ENCODE measurements at places on chromosomes 2 and 18.

GRCh38 chr2:229081411-229081810, 189.7 kb downstream of the PID1 start:
- DNase-seq, result no peak

DNA sequence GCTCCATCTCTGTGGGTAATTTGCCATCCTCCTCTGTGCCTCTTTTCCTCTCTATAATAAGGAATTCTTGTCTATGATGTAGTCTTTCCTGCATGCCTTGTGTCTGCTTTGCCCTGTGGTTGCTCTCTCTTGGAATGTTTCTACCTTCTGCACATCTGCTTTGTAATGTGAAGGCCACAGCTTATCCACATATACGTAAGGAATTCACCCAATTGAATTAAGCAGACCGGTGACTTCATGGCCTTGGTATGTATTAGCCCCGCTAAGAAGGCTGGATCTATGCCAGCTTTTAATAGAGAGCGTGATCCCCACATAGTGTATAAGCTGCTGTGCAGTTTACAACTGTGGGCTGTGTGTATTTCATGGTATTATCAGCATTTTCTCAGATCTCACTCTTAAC, 274.7 kb downstream of the RNF144A start:
- no peak for DNase-seq

DNA sequence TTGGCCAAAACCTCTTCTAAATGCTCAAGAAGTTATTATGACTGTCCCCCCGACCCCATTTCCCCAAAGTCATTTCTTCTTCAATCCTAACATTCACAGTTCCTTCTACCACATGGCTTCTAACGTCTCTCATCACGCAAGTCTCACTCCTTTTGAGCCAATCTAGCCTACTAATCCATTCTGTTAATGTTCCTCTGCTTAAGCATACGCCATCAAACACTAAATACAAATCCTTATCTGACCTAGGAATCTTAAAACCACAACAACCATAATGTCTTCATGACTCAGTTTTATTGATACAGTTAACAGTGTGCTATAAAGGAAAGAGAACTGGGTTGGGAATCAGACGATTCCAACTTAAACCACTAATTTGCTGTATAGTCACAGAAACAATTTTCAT, 23.9 kb downstream of the HNRNPLL start:
- DNase-seq, result no peak

DNA sequence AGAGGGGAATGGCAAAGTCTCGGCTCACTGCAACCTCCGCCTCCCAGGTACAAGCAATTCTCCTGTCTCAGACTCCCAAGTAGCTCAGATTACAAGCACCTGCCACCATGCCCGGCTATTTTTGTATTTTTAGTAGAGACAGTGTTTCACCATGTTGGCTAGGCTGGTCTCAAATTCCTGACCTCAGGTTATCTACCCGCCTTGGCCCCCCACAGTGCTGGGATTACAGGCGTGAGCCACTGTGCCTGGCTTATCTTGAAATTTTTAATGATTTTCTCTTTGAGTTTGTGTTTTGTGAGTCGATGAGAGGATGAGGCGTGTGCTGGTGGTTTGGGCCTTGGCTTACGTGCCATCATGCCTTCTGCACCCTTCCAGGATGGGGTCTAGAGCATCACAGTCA, 101.3 kb upstream of the ST3GAL5 start:
- DNase-seq, result no peak

DNA sequence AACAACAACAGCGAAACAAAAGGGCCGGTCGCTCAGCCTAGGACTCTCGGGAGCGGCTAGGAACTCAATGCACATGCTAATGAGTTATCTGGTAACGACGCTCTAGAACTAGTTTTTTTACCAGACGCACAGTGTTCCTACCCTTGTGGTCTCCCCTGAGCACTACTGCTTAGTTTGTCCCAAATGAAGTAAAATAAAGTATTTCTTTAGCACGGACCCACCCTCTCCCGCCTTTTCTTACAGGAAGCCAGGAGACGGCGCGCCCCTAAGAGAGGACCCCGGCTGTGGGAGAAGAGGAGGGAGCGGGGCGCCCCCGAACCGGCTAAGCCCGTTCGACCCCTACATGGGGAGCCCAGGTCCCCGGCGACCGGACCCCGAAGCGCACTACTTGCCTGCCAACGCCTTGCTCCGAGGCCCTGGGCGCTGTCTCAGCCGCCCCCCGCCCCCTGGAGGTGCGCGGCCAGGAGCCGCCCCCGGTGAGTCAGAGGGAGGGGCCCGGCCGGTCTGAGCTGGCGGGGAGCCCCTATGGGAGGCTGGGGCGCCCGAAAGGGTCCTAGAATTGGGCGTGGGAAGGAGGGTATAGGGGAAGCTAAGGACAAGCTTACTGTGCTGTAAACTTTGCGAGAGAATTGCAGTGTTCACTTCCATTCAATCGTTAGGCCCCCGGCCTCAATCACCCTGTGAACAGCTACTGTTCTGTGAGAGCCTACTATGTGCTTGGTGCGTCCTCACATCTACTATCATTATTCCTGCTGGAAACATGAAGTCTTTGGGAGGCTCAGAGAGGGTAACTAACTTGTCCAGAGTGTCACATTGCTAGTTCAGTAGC, 3.6 kb upstream of the CAPG start:
- no peak for DNase-seq

DNA sequence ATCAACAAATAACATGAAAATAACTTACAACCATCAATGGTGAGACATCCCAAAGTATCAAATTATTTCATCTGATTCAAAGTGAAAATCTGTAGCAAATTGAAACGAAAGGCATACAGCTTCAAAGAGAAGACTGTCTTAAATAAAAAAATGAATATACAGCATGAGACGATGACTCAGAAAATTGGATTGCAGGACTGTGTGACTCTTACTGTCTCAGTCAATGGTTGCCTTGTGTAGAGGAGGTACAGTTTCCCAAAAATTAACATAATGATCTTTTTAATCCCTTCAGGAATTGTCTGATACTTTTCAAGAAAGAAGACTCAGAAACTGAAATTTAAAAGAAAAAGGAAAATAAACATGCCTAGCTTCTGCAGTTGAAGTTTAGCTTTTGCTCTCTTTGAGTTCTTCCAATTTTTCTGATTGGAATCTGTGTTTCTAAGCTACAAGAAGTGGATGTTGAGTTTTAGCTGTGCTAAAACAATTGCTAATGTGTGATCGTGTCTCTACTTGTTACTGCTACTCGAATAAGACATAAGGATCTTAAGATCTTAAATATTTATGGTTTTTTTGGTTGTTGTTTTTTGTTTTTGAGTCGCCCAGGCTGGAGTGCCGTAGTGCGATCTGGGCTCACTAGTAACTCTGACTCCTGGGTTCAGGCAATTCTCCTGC, 41.1 kb upstream of the EPB41L3 start:
- no peak for DNase-seq

- no peak for DNase-seq
These were observed 149.5 kb upstream of the PXDN start for GRCh38 chr2:1893856-1894255.

- DNase-seq, result no peak
These were observed 50.3 kb downstream of the SH2D6 start for GRCh38 chr2:85468704-85469349.

DNA sequence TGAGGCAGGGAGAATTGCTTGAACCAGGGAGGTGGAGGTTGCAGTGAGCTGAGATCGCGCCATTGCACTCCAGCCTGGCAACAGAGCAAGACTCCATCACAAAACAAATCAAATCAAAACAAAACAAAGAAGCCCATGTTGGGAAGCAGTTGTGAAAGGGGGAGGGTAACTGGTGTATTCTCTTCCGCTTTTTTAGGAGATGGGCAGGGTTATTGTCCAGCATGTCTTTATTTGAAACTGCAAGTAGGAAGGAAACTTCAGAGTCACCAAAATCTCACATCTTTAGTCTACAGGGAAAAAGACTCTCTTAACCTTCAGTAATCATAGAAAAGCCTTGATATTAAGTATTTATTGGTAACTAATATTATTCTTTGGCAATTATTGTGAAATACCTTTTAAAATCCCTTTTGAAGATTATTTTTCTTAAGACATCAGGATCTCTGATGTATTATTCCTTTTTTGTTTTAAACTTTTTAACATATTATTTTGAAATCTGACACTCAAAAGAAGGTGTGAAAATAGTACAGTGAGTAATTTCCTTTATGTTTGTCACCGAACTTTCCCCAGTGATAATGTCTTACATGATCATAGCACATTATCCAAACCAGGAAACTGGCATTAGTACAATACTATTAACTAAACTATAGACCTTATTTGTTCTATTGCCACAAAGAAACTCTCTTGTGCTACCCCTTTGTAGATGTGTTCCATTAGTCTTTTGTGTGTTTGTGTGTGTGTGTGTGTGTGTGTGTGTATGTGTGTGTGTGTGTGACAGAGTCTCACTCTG, 84.3 kb upstream of the LTBP1 start:
- no peak for DNase-seq

DNA sequence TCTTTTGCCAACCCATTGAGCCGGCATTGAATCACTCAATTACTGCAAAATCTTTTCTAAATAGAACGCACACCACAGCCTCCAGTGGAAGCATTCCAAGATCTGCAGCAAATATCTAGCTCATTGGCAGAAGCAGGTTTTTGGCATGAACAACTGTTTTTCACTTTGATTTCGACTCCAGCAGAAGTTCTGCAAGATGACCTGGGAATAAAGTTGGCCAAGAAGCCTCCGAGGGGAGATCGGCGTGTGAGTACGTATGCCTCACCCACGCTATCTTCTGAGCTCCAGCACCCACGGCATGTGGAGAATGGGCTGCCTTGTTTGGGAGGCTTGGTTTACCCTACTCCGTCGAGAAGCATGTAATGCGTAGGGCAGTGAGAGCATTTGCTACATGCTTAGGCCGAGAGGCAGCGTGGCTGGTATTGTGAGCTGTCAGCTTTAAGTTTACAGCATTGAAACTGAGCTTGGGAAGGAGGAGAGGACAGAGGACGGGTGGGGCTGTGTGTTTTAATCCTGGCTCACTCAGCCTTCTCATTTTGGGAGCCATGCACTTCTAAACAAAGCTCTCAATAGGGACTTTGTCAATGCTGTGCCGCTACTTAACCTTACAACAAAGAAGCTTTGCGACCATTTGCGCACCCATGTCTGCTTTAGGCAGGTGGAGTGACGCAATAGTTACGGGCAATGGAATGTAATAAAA, 10.5 kb downstream of the PCARE start:
- DNase-seq, result no peak

- peak; percentile 4 for DNase-seq
These were observed 10.1 kb downstream of the TWIST2 start for GRCh38 chr2:238857959-238858358.

DNA sequence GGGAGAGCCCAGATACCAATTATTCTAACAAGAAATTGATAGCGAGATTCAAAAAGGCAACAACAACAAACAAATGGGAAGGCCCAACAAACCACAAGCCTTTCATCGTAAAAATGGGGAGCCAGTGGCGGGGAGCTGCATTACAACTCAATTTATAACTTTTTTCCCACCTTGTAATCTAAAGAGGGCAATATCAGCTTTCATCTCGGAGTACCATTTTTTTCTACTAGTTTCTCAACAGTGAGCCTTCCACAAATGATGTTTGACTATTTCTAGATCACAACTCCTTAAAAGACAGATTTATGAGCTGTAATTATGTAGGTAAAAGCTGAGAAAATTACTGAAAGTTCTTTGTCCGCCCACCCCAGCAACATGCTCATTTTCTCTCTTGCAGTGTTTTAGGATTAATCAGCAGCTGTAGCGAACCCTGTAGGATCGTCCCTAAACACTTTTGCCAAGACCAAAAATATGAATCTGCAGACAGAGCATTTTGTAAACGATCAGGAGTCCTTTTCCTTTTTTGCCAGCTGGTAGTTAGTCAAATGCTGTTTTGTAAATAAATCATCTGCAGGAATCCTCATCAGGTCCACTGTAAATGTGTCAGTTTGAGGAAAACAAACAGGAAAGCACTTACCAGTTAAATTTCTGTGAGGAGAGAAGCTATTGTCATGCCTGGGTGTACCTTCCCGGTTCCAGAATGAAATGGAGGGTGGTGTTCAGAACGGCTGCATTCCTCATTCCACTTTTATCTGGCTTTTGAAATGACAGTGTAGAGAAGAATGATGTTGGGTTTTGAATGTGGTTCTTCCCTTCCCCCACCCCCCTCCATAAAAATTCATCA, 53.2 kb downstream of the EEF1B2 start:
- no peak for DNase-seq

DNA sequence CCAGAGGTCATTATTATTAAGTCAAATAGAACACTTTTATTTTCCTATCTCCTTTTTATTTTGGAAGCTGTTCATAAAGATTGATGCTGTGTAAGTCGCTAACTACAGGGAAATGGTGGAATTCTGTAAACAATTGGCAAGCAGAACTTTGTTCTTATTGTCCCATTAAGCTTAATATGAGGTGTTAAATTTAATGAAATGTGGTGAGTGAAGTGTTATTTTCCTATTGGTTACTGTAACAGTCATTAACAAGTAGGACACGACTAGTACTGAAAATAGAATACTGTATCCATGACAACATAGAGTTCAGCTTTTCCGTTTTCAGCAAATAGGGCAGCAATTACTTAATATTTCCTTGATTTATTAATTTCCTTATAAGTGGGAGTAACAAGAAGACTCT, 279.1 kb upstream of the ZEB2 start:
- no peak for DNase-seq

DNA sequence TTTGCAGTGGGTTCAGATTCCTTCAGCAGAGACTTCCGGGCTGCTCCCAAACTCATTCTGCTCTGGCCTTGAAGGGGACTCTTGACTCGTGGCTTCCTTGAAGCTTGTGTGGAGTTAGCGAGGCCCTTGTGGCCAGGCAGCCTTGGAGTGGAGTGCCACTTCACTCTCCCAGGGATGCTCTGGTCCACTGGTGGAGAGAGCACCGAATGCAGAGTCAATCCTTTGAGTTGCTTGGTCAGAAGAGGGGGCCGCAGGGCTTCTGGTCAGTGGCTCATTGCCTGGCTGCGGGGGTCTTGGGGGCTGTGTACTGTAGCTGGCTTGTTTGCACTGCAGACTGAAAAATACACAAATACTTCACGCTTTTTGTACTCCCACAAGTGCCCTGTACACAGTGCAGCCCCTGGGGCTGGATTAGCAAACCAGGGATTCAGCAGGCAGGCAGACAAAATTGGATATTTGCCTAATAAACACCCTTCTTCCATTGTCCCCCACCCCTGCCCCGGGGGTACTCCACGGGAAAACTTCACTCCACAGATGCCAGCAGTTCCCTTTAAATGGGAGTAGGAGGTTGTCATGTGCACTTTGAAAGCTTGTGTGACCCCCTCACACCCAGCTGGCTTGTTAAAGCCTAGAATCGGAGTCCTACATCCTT, 3.2 kb downstream of the GLI2 start:
- DNase-seq, result no peak

DNA sequence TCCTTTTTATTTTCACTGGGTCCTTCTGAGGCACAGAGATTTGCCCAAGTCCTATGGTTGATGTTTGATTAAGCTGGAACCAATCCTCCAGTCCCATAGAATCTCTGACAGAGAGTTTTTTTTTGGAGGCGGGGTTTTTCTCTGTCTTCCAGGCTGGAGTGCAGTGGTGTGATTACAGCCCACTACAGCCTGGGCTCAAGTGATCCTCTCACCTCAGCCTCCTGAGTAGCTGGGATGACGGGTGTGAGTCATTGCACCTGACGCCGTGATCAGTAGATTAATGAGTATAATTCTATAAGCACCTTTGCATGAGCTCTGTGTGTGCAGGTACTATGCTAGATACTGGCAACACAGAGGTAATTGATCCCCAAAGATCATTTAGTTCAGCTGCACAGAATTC, 15.3 kb upstream of the TRPM8 start:
- DNase-seq, result no peak

GRCh38 chr18:48813833-48814489, 136.8 kb downstream of the SMAD7 start:
- DNase-seq, result no peak
